ENCODE measurements at places on chromosomes 3 and 15. TPM values are rescaled to one million over a fixed set of nuclear protein-coding genes. Genes with fewer than 3 reads are reported as not detected.

Gene SLC22A14
- total RNA-seq = 0.05 TPM

Gene TRIM59
- total RNA-seq = 8.4 TPM

Gene LIPH
- total RNA-seq = 4.3 TPM

Gene USP50
- total RNA-seq = not detected

Gene GOLGA8S
- 0.14 TPM for total RNA-seq

Gene ACP3
- total RNA-seq = not detected

Gene DNAH12
- 0.09 TPM for total RNA-seq

Gene RNU5B-1
- total RNA-seq = not detected

Gene TGM5
- not detected for total RNA-seq

All from A549 treated with AZD2906 at 1 μM for 4 hours (cell line).